ENCODE measurements at places on chromosomes 1 and 21.
A peak's percentile ranks its signal among the peaks of the same experiment; 100 is the strongest.

DNA sequence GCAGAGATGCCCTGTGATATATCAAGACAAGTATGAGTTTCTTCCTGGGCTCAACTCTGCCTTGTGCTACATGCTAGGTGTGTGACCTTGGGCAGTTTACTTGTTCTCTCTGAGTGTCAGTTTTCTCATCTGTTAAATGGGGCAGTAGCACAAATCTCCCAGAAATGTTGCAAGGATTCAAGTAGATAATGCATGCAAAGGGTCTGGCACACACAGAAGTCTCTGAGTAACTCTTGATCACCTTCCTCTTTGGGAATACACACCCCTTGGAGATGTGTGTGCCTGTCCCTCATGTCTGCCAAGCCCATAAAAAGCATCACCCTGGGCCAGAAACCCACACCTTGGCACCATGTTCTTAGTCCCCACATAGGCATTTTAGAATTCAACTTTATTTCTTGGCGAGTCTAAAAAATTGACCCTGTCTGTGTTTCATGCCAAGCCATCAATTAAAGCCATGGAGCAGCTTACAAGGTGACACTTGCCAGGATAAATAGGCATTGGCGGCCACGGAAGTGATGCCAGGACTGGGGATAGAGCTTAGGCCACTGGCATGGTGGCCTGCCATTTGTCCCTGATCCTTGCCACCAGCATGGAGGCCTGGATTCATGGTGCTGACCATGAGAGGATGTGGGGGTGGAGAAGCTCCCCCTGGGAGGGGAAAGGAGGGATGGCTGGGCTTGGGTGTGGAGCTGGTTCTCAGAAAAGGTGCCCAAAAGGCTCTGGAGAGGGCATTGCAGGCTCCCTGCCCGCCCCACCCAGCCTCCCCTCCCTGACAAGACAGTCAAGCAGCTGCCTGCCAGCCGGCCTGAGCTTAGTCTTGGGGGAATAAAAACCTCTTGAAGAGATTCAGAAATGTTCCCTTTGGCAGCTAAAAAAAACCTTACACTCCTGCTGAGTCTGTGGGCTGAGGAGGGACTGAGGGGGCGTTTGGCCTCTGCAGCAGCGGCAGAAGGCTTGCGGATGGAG lies 118.0 kb upstream of the IPO9 start:
- no peak for DNase-seq

DNA sequence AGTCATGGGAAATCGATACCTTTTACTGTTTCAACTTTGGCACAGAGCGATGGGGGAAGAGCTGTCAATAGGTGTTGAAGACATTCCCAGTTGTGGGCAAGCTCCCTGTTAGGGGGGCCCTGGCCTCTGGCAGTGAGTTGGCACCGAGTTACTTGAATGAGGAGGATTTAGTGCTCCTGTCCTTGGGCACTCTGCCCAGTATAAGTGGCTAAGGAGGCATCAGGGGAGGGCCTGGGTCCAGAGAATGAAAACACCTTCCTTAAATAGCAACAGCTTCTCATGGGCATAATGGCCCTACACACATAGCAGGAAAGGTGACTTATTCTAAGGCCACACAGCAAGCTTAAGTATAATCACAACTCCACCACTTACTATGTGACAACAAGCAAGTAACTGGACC lies 664.4 kb downstream of the PTPRU start:
- DNase-seq: no peak

DNA sequence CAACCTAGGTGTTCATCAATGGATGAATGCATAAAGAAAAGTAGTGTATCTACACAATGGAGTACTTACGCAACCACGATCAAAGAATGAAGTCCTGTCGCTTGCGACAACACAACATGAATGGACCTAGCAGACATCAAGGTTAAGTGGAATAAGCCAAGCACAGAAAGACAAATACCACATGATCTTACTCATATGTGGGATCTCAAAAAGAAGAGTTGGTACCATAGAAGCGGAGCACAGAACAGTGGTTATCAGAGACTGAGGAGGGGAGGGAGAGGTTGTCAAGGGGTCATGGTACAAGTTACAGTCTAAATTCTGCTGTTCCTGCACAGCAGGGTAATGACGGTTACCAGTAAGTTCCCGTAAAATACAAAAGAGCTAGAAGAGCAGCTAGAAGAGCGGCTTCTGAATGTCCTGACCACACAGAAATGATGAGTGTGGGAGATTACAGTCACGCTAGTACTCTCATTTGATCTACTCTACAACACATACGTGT lies 36.7 kb downstream of the NPHP4 start:
- DNase-seq: peak; percentile 78

DNA sequence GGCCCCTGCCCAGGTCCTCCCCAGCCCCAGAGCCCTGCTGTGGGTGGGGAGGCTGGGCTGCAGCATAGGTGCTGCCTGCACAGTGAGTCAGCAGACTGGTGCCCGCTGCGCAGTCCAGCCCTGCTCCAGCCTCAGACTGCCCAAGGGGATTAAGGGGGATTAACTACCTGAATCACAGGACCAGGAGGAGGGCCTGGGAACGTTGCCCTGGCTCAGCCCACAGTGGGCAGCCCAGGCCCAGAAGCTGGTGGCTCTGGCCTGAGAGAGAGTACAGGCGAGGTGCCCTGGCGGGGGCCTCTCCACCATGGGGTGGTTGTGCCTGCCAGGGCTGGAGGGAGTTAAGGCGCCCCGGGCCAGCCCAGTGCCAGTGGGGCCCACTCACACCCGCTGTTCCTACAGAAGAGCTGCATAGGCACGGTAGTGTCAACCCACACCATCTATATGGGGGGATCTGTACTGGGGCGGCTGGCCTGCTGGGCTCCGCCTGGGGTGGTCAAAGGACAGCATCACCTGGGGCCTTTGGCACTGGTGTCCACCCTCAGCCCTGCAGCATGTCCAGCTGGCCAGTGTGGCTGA lies 2.3 kb downstream of the OBSCN start:
- no peak for DNase-seq

DNA sequence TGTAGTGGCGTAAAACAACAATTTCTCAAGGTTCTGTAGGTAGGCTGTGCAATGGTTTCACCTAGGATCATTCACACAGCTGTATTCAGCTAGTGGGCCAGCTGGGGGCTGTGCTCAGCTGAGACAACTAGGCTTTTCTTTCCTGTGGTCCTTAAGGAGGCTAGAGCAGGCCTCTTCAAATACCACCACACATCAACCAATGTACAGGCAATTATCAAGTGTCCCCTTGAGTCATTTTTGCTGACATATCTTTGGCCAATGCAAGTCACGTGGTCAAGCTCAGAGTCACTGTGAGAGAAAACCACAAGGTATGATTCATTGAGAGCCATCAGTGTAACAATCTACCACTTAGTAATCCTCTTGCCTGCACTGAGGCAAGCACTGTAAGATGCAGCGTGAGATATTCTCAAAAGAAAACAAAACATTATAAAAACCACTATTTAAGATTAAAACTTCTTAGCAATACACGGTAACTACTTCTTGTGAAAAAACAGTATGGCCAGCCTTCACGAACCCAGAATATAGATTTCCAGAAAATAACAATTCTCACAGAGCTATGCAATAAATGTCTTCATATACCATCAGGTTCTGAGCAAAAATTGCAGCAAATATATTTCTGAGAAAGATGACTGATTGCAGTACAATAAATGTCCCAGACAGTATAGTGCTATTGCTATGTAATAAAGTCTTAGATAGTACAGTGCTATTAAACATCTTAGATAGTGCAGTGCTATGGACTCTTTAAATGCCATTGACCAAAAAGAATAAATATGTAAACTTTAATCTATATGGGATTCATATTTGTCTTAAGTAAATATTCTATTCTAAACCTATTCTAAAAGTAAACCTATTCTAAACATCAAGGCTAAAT lies 55.3 kb downstream of the NME7 start:
- DNase-seq: peak; percentile 83

- DNase-seq: no peak
These were observed 398.3 kb downstream of the KCNT2 start for GRCh38 chr1:196209983-196210382.

All from activated CD4-positive, alpha-beta T cell treated with anti-CD3 and anti-CD28 coated beads, Interleukin-2, Interleukin-6, amounts not matched to agents 100 ng/mL and 50 ng/mL, durations not matched to agents 16 hours and 8 hours (primary cell).